Renal pelvis (tissue), 12 donors: ENCODE measurements at places on chromosomes 11 and 22. TPM values are rescaled to one million over a fixed set of nuclear protein-coding genes. Genes with fewer than 3 reads are reported as not detected.

GRCh38 chr11:15920856-15921629 is 435.3 kb downstream of the SOX6 start:
- no peak for DNase-seq

GRCh38 chr11:61306221-61306620 is 11.1 kb upstream of the VWCE start:
- no peak for DNase-seq

Gene HORMAD2
- not detected for polyA plus RNA-seq

- DNase-seq = no peak
Observed at GRCh38 chr11:68583041-68583446, 101.3 kb upstream of the GAL start.

GRCh38 chr11:61158691-61159381 is 2.4 kb downstream of the VPS37C start:
- DNase-seq = no peak

- DNase-seq = no peak
Observed at GRCh38 chr22:43882122-43882767, 9.6 kb downstream of the PNPLA5 start.

GRCh38 chr11:44326615-44327475 is 16.9 kb upstream of the ALX4 start:
- DNase-seq = no peak

DNA sequence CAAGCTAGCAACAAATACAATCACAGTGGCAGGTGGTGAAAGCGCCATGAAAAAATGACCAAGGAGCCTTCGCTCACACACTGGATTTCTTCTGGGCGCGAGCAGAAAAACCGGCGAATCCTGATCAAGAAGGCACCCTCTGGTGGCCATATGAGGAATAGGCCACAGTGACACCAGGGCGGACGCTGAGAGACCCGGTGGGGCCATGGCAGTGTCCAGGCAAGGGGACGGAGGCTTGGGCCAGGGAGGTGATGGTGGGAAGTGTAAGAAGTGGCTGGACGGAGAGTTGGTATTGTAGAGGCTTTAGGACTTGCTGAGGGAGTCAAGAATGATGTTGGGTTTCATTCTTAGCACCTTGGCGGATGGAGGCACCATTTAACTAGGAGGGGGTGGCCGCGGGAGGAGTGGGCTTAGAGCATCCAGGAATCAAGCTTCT is 16.9 kb upstream of the RAC2 start:
- DNase-seq = no peak

DNA sequence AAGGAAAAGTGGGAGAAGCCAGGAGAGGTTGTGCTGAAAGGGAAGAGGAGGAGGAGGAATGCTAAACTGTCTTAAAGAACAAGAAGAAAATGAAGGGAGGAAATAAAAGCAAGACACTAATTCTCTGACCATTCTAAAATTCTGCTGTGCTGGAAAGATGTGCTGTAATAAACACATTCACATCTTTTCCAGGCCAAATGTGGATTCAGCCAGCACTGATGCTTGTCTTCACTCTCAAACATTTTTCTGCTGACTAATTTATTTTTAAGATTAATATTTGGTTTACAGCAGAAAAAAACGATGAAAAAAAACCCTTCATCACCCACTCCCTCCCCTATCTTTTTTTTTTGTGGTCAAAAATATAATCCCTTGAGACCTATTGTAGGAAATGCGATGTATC is 223.6 kb downstream of the SWAP70 start:
- no peak for DNase-seq

GRCh38 chr11:116527180-116527991 is 245.4 kb downstream of the BUD13 start:
- no peak for DNase-seq

GRCh38 chr22:47205081-47205491 is 442.6 kb downstream of the TBC1D22A start:
- no peak for DNase-seq

- DNase-seq = no peak
Observed at GRCh38 chr11:101741479-101742175, 157.8 kb upstream of the TRPC6 start.

Gene SCUBE1
- 11.1 TPM for polyA plus RNA-seq

Gene RPS19BP1
- polyA plus RNA-seq = 64.9 TPM

DNA sequence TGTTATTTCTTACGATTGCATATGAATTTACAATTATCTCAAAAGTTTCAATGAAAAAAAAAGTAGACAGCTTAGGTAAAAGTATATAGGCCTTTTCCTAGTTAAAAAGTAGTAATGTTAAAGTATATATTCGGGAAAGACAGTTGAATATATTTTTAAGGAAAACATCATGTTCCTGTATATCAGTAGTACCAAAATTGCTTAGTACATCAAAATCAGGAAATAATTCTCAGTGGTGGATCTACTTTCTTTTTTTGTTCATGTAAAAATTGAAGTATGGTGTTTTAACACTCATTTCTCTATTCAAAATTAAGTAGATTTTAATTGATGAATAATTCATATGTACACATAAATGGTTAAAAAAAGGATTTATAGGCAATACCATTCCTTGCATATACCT is 73.9 kb downstream of the USP47 start:
- no peak for DNase-seq

Gene VPREB1
- not detected for polyA plus RNA-seq

Gene CCDC179
- not detected for polyA plus RNA-seq

DNA sequence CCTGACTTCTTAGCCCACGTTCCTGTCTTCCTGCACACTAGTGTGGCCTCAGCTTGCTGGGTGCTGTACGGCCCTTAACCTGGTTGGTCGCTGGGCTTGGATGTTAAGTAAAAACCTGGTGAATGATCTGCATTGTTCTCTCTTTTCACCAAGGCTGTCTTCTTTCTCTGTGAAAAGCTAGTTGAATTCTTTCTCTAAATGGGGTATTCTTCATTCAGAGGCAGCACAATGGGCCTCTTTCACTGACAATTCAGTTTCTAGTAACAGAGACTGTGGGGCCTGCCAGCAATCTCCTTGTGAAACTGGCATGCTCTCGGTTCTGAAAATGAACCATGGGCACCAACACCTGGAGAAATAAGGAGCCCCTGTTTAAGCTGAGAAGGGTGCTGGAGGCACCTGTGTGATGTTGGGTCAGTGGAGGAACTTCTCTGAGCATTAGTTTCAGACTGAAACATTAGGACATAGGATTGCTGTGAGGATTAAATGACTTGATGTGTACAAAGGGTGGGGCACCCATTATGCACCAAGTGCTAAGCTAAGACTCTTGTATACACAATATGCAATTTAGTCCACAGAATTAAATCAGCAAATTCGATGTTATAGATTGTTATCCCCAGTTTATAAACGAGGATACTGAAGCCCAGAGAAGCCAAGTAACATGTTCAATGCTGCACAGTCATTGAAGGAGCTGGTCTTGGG is 33.1 kb upstream of the ELF5 start:
- DNase-seq = no peak

DNA sequence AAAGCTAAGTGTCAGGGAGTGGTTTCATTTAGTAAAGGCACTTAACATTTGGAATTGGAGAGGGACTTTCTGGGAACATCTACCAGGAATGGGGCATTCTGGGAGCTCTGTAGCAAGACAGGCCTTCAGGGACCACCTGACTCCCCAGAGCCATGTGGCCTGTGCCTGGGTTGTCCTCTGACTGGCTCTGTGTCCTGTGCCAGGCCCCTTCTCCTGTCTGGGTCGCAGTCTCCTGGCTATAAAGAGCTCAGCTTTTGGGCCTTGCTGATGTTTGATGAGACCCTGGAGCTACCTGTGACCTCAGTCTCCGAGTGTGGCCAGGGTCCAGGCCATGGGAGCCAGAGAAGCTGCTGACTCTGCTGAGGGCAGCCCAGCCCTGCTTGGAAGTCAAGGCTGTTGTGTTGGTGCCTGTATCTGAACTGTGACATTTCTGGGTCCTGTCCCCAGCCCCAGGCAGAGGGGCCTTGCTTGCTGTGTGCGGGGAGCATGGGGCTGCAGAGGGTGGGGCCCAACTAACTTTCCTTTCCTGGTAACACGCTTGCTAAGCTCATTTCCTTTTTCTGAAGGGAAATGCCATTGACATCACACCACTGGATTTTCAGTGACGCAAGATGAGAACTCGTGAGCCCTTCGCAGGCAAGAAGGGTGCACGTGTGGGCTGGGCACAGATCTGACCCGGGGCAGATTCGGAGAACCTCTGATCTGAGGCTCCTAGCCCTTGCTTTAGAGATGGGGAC is 41.3 kb downstream of the LRRC32 start:
- no peak for DNase-seq

Gene KCNK4
- not detected for polyA plus RNA-seq
